ENCODE measurements at places on chromosomes 11 and 22.
A peak's percentile ranks its signal among the peaks of the same experiment; 100 is the strongest.

GRCh38 chr11:13782390-13783075 lies 114.1 kb downstream of the FAR1 start:
- DNase-seq: no peak

- DNase-seq: peak; percentile 24
These were observed 56.3 kb downstream of the KREMEN1 start for GRCh38 chr22:29128891-29129807.

DNA sequence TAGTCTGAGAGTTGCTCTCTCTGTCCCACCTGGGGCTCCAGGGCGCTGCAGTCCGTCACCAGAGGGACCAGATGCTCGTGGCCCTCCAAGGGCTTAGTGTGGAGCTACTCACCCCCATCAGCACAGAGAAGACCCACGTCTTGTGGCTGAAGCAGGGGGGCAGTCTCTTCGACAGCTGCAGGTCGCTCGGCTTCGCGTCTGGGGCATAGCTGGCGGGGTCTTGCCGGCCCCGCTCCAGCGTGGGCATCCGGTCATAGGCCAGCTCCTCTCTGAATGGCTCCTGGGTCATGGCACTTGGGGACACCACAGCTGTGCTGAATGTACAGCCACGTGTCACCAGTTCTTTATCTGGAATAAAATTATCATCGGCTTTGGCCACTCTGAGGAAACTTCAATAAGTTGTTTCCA lies 608 bp downstream of the MLC1 start:
- DNase-seq: no peak

GRCh38 chr22:30717331-30717921 lies 22.8 kb downstream of the OSBP2 start:
- DNase-seq: peak; percentile 71

GRCh38 chr11:77047007-77047927 lies 13.1 kb downstream of the B3GNT6 start:
- DNase-seq: peak; percentile 98

GRCh38 chr22:46881373-46882118 lies 119.1 kb downstream of the TBC1D22A start:
- DNase-seq: no peak

DNA sequence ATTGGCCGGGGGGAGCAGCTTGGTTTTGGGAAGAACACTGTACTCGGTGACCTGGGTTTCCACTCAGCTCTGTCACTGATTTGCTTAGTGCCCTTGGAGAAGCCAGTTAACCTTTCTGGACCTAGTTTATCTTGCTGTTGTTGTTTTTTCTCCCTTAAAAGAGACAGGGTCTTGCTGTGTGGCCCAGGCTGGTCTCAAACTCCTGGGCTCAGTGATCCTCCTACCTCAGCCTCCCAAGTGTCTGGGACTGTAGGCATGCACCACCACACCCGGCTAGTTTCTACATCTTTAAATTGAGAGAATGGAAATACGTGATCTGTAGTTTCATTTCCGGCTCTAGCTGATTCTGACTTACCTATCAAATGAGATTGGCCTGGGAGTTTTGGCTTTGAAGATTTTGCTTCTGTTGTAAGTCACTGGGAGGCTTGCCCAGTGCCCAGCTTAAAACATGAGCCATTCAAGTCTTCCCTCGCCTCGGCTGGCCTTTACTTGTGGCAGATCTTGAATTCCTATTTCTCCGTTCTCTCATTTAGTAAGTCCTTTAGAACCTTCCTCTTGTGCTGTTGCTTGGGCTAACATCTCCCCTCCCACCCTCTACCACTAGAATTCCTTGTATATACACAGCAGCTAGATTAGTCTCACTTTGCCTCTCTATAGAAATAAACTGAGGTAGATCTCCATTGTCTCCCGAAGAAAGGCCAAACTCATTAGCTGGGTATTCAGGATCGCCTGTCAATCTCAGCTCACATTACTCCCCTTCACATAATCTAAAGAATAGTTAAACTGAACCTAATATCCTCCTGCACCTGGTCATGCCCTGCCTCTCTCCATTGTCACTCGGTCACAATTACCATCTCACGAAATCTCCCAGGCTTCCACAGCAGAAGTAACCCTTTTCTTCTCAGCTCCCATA lies 87.7 kb upstream of the SLC25A18 start:
- DNase-seq: no peak

GRCh38 chr11:65653229-65654225 lies 9.2 kb downstream of the RELA start:
- DNase-seq: no peak

DNA sequence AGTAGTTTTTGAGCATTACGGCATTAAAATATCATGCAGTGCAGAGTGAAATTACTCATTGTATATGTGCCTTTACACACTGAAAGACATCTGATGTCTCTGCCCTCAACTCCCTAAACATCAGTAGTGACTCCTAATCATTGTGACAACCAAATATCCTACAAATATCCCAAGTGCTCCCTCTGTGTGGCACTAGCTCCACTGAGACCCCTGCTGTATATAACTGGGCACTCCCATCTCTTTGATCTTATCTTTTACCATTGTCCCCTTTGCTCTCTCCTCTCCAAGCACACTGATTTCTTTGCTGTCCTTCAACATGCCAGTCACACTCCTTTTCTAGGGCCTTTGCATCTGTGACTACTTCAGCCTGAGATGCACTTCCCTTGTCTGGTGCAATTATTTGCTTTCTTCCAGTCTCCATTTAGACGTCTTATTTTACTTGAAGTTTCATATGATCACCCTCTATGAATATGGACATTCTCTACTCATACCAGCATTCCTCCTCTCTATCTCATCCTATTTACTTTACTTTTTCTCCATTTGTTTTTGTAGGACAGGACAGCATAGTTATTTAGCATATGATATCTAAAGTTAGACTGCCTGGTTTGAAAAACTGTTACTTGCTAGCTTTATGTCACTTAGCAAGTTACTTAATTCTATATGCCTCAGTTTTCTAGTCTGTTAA lies 2.4 kb downstream of the SLC5A12 start:
- DNase-seq: no peak

GRCh38 chr11:14577835-14578529 lies 57.8 kb upstream of the PSMA1 start:
- DNase-seq: peak; percentile 30

GRCh38 chr22:43298062-43298801 lies 44.9 kb downstream of the SCUBE1 start:
- DNase-seq: no peak

- no peak for DNase-seq
These were observed 36.8 kb downstream of the TBX1 start for GRCh38 chr22:19797086-19798002.

- no peak for DNase-seq
These were observed 14.8 kb upstream of the MRGPRF start for GRCh38 chr11:69027704-69028372.

- DNase-seq: no peak
These were observed 99.2 kb downstream of the VPREB1 start for GRCh38 chr22:22343581-22344296.

- peak; percentile 69 for DNase-seq
These were observed 13.5 kb downstream of the PGA5 start for GRCh38 chr11:61254403-61255025.

- no peak for DNase-seq
These were observed 112.5 kb upstream of the CD82 start for GRCh38 chr11:44452827-44453572.

DNA sequence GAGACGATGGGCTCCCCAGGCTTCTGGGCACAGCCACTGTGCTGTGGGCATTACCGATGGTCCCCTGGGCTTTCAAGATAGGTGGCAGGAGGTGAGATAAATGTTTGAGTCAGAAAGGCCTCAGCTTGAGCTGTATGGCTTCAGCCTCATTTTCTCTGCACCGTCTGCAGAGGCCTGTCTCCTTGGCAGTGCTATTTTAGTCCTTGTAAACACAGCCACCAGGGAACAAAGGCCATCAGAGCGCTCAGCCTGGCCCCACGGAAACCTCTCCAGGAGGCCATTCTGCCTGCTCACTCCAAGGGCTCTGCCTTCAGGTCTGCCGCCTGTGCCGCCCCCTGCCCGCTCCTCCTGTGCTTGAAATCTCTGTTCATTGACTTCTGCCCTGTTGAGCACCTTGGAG lies 1424.9 kb downstream of the TBC1D22A start:
- DNase-seq: no peak

DNA sequence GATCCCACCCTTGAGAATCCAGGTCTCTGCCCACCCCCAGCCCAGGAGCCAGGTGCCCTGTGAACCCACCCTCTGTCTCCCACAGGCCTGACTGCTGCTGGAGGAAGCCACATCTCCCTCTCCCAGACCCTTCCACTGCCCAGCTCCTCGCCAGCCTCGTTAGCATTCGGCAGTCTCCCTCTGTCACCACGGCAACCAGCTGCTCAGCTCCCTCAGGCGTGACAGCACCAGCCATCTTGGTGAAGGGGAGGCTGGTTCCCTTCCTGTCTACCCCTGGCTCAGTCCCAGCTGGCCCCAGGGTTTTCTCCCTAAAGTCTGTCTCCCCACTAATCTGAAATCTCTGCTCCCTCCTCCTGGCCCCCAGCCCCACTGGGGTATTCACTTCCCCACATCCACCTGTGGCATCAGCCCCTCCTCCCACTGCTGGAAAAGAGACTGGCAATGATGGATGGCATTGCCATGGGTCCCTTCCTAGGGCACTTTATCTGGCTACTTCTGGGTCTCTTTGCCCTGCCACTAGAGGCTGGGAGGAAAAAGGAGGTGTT lies 28.1 kb downstream of the NRXN2 start:
- no peak for DNase-seq

- DNase-seq: no peak
These were observed 3.9 kb downstream of the TNNT3 start for GRCh38 chr11:1923201-1923956.

DNA sequence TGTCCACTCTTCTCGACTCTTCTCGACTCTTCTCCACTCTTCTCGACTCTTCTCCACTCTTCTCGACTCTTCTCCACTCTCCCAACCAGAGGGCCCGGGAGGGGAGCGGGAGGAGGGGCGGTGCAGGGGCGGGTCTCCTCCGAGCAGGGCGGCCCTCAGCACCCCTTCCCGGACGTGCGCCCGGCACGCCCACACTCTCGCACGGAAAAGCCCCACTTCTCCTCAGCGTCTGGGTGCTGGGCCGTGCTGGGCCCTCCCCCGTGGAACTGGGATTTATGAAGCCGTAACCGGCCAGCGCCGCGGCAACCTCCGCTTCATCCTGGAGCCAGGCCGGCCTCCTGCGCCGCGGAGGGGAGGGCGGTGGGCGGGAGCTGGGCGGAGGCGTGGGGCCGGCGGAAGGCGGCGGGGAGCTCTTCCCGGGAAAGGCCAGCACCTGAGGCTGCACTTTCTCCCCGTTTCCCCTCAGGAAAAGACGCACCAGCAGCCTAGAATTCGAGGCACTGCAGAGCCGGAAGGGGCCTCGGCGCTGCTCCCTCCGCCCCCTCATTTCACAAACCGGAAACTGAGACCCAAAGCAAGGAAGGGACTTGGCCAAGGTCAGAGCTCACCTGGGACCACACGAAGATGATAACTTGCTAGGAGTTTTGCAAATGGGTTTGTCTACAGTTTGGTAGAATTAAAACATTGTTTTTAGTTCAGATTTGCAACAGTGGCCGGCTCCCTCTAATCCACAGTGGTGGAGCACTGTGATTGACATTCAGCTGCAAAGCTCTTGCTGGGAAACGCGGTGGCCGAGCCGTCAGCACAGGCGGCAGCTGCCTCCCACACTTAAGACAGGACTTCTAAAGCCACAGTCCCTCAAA lies 31.6 kb upstream of the JAM3 start:
- DNase-seq: peak; percentile 75

DNA sequence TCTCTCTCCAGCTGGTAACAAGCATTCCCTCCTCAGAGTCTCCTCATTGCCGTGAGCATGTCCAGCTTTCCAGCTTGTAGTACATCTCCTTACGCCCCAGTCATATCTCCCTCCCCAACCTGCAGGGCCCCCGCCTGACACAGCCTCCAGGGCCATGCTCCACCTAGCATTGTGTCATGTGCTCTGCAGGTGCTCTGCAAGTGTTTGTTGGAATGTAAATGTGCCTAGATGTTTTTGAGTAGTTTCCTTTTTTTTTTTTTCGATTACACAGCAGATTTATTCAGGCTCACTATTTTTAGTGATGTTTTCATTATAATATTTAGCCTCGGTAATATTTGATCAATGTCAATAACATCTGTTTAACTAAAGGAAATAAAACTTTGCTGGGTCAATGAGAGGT lies 82.5 kb downstream of the NCAM1 start:
- DNase-seq: no peak

- peak; percentile 74 for DNase-seq
These were observed 23.3 kb downstream of the ARL14EP start for GRCh38 chr11:30346068-30346688.

DNA sequence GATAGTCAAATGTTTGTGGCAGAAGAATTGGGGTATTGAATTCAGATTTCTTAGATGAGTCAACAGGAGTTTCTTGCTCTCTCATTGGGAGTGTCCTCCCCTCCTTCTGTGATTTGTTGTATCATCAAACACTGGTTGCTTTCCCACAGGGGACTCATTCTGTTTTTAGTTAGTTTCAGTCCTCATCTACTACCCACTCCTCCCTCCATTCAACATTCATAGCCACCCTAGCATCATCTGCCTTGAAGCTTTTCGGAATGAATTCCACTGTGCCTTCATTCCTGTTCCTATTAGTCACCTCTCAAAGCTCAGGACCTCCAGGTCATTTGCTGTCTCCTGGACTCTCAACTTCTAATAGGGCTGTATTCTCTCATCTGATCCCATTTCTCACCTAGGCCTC lies 31.5 kb upstream of the RAB38 start:
- no peak for DNase-seq

DNA sequence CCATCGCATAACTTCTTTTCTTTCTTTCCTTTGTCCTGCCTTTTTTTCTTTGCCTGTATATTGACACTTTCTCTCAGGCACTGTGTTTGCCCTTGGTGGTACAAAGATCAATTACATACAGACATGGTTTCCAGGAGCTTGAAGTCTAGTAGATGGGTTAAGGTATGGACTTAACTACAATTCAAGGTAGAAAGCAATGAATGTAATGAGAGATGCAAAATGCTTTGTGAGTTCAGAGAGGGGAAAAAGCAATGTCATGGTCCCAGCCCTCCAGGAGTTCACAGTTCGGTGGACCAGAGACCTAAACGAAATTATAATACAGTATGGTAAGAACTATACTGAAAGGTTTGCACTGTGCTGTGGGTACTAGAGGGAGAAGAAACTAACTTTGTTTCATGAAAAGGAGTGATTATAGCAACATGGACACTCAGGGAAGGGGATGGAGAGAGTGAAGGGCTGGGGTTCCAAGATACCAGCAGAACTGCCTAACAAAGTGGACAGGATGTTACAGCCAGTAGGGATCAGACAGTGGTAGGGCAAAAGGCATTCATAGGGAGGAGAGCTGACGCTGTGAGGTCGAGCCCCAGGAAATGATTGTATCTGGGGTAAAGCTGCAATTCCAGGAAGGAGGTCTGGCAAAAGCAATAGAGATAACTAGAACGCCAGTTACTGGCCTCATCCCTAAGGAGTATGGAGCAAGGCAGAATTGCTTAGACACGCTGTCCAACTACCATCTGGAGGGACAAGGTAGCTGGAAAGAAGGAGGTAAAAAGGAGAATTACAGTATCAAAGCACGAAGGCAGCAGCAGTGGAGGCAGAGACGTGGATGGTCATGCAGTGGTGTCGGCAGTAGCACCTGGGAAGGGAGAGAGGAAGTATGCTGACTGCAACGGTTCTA lies 158.3 kb upstream of the MTMR2 start:
- DNase-seq: peak; percentile 83

DNA sequence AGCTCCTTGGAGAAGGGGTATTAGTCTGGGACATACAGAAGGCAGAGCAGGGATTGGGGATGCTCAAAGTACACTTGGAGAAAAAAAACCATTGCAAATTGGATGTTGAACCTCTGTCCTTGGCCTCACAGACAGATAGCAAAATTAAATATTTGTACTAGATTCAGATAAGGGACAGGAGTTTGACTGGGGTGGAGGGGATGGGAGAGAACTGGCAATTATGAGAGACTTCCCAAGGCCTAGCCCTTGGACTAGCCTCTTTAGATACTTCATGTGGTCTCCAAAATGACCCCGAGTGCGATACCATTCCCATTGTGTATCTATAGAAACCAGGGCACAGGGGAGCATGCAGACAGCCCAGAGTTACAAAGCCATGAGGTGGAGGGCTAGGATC lies 15.5 kb downstream of the DGAT2 start:
- no peak for DNase-seq
